ENCODE measurements at places on chromosomes 6 and 20. TPM values are rescaled to one million over a fixed set of nuclear protein-coding genes. Genes with fewer than 3 reads are reported as not detected.

DNA sequence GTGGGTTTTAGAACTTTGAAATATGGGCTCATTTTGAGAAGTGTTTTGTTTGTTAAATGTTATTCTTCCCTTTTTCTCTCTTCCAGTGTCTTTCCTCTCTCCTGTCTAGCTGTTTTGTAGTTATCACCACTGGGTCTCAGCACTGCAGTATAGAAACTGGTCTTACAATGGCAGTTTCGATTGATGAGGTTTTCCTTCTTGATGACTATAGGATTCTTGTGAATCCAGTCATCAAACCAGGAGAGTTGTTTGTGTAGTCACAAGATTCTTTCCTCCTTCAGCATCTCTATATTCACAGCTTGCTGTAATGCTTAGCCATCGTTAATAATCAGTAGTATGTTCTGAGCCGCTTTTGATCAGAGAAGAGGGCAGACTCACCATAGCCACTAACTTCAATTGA is 172.3 kb downstream of the OGFRL1 start:
- H3K4me3 ChIP-seq, result no peak overlapping the region
- H3K36me3 ChIP-seq, result no peaks in the 10 kb centered on the region
- H3K27me3 ChIP-seq, result no peaks in the 10 kb centered on the region

- DNase-seq, result no peak
- no peaks in the 10 kb centered on the region for H3K27me3 ChIP-seq
- no peaks in the 10 kb centered on the region for H3K4me1 ChIP-seq
- H3K36me3 ChIP-seq, result no peaks in the 10 kb centered on the region
- H3K27ac ChIP-seq, result no peak overlapping the region
Observed at GRCh38 chr6:131348572-131348971, 213.3 kb downstream of the AKAP7 start.

GRCh38 chr6:166936079-166936787 is 20.1 kb downstream of the RNASET2 start:
- H3K27ac ChIP-seq, result no peak overlapping the region
- H3K36me3 ChIP-seq, result peaks cover 88% of the 10 kb centered on the region
- H3K4me1 ChIP-seq, result no peaks in the 10 kb centered on the region
- no peaks in the 10 kb centered on the region for H3K27me3 ChIP-seq
- H3K4me3 ChIP-seq, result no peak overlapping the region

DNA sequence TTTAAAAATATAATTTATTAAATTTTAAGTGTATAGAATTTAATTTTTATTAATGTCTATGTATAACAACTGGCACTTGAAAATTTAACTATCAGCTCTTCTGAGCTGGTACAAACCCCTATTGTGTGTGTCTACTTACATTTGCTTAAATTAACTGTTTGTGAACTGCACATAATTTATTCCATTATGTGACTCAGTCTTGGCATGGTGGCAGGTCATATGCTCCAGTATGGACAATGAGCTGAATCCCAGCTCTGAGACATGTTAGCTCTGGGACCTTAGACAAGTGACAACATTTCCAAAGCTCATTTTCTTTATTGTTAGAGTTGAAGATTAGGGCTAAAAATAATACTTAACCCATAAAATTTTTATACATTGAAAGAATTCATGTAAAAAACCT is 526.1 kb upstream of the MARCKS start:
- DNase-seq, result no peak
- H3K4me1 ChIP-seq, result no peaks in the 10 kb centered on the region
- no peak overlapping the region for H3K27ac ChIP-seq
- no peaks in the 10 kb centered on the region for H3K27me3 ChIP-seq
- no peak overlapping the region for H3K4me3 ChIP-seq

GRCh38 chr20:5056801-5057599 is 55.7 kb upstream of the SLC23A2 start:
- DNase-seq, result peak; percentile 82
- H3K36me3 ChIP-seq, result no peaks in the 10 kb centered on the region
- H3K27me3 ChIP-seq, result no peaks in the 10 kb centered on the region
- H3K4me1 ChIP-seq, result no peaks in the 10 kb centered on the region
- no peak overlapping the region for H3K4me3 ChIP-seq
- peak overlapping the region; percentile 76 for H3K27ac ChIP-seq

DNA sequence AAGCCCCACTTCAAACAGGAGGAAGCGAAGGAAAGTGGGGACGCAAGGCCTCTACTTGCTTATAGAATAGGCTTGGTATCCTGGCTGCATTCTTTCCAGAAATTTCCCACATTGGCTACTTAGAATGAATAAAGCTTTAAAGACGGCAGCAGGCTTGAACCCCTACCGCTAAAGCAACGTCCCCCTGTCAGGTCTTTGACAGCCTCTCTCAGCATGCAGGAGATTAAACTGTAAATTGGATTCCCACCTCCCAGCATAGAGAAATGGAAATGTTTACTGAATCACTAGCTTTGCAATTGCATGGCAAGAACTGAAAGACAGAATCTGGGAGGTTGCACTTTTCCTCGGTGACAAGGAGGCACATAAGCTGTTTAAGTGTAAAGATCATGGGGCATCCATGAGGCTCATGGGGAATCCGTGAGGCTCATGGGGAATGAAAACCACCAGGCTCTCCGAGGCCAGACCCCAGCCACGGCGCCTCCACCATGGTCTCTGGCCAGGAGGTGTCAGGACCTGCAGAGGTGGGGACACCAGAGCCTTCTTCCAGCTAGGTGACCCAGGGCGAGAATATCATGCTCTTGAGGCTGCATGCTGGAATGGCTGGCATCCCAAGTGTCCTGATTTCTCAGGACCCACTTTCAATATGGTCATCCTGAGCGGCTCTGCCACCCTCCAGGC is 10.3 kb downstream of the LEMD2 start:
- peaks cover 6% of the 10 kb centered on the region for H3K4me1 ChIP-seq
- H3K36me3 ChIP-seq, result peaks cover under 1% of the 10 kb centered on the region
- no peak overlapping the region for H3K27ac ChIP-seq
- H3K27me3 ChIP-seq, result no peaks in the 10 kb centered on the region
- no peak overlapping the region for H3K4me3 ChIP-seq

DNA sequence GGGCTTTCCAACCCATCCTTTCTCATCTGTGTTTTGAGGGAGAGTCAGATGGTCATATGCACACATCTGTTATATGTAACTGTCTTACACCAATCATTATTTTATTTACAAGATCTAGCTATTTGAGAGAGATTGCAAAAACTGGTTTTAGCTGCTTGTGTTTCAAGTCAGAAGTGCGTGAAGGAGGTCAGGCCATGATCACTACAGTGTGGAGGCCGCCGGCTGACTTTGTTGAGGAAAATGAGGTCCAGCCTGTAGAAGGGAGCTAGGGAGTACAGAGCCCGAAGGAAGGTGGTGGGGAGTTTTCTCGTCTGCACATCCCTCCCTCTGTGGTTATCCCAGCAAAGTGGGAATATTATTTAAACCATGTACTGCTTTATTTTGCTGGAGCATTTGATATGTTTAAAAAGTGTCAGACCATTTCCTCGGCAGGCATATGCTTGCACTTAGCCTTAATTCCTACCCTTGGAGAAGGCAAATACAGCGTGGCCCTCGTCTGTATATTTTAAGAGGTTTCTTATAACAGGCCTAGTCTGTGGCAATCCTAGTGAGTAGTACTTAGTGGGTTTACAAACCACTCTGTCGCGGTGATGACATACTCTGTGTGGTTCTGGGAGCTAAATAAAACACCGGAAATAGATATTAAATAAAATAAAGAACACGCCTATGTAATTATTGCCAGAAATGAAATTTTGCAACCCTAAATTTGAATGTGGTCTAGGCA is 95.6 kb downstream of the UST start:
- H3K27ac ChIP-seq, result no peak overlapping the region
- no peaks in the 10 kb centered on the region for H3K4me1 ChIP-seq
- H3K36me3 ChIP-seq, result no peaks in the 10 kb centered on the region
- H3K4me3 ChIP-seq, result no peak overlapping the region
- no peaks in the 10 kb centered on the region for H3K27me3 ChIP-seq
- DNase-seq, result no peak

GRCh38 chr6:133512410-133513016 is 271.4 kb downstream of the EYA4 start:
- no peaks in the 10 kb centered on the region for H3K36me3 ChIP-seq
- no peaks in the 10 kb centered on the region for H3K4me1 ChIP-seq
- DNase-seq, result peak; percentile 64
- H3K4me3 ChIP-seq, result no peak overlapping the region
- H3K27ac ChIP-seq, result no peak overlapping the region

- H3K4me1 ChIP-seq, result peaks cover 17% of the 10 kb centered on the region
- DNase-seq, result no peak
- no peak overlapping the region for H3K4me3 ChIP-seq
- no peak overlapping the region for H3K27ac ChIP-seq
- no peaks in the 10 kb centered on the region for H3K27me3 ChIP-seq
Observed at GRCh38 chr20:62807444-62808210, 3.0 kb downstream of the OGFR start.

- no peaks in the 10 kb centered on the region for H3K27me3 ChIP-seq
- DNase-seq, result no peak
- H3K27ac ChIP-seq, result no peak overlapping the region
- no peaks in the 10 kb centered on the region for H3K4me1 ChIP-seq
Observed at GRCh38 chr6:168906391-168906790, 347.3 kb downstream of the THBS2 start.

DNA sequence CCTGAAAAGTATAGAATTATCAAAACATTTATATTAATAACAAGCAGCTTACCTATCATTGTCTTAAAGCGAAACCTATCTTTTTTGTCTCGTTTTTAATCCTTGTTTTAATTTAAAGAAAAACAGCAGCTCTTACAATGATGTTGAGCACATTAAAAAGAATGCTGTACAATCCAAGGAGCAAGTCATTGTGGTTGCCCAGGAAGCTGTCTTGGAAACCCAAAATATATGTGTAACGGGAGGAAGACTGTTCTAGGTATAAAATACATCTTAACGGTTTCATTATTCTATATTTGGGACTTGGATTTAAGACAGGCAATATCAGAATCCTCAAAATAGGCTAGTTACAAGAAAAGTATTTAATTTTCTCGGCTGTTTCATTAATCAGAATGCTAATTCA is 21.7 kb downstream of the ZNF133 start:
- no peak overlapping the region for H3K4me3 ChIP-seq
- no peak for DNase-seq
- no peaks in the 10 kb centered on the region for H3K4me1 ChIP-seq
- no peaks in the 10 kb centered on the region for H3K27me3 ChIP-seq
- H3K27ac ChIP-seq, result no peak overlapping the region

DNA sequence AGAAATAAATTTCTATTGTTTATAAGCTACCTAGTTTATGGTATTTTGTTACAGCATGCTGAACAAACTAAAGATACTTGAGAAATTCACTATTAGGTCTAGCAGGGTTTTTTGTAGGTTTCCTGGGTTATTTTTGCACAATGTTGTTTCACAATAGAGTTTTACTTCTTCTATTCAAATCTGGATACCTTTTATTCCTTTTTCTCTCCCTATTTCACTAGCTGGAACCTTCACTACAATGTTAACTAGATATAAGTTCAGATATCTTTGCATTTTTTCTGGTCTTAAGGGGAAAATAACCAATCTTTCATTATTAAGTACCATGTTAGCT is 237.7 kb upstream of the CITED2 start:
- no peaks in the 10 kb centered on the region for H3K27me3 ChIP-seq
- no peak overlapping the region for H3K4me3 ChIP-seq
- no peak overlapping the region for H3K27ac ChIP-seq
- H3K4me1 ChIP-seq, result no peaks in the 10 kb centered on the region
- DNase-seq, result no peak

GRCh38 chr20:21826976-21827375 is 121.5 kb downstream of the PAX1 start:
- no peaks in the 10 kb centered on the region for H3K4me1 ChIP-seq
- H3K27me3 ChIP-seq, result peaks cover 7% of the 10 kb centered on the region
- DNase-seq, result peak; percentile 13
- H3K36me3 ChIP-seq, result no peaks in the 10 kb centered on the region

DNA sequence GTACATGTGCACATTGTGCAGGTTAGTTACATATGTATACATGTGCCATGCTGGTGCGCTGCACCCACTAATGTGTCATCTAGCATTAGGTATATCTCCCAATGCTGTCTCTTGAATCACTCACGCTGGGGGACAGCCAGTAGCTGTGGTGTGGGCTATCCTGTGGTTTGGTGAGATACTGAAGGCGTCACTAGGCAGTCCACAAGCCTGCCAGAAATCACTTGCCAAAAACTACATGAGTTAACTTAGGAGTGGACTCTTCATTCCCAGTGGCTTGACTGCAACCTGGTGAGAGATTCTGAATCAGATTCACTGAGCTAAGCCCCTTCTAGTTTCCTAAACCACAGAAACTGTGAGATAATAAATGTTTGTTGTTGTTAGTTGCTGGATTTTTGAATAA is 191.3 kb downstream of the TSHZ2 start:
- no peaks in the 10 kb centered on the region for H3K4me1 ChIP-seq
- DNase-seq, result no peak
- no peak overlapping the region for H3K27ac ChIP-seq
- no peaks in the 10 kb centered on the region for H3K27me3 ChIP-seq
- no peak overlapping the region for H3K4me3 ChIP-seq

GRCh38 chr6:26087284-26088115 is at the start of gene HFE:
HFE (plus strand) TSS chr6:26087429; CDS start chr6:26087441, 12 bp downstream.
- no peaks in the 10 kb centered on the region for H3K36me3 ChIP-seq
- peak; percentile 87 for DNase-seq
- H3K4me3 ChIP-seq, result peak within 1 kb of the TSS; percentile 64
- H3K27me3 ChIP-seq, result no peaks in the 10 kb centered on the region

The BPIFB4 gene
- not detected for polyA plus RNA-seq

The RUNX2 gene
- 3.3 TPM for polyA plus RNA-seq

The SRMS gene
- polyA plus RNA-seq, result 0.27 TPM

The DEF6 gene
- 9.2 TPM for polyA plus RNA-seq

The STMND1 gene
- polyA plus RNA-seq, result 3.5 TPM

The RHAG gene
- 1.8 TPM for polyA plus RNA-seq

The IP6K3 gene
- 4.5 TPM for polyA plus RNA-seq

The PCSK2 gene
- polyA plus RNA-seq, result 0.92 TPM

The LY86 gene
- 1.4 TPM for polyA plus RNA-seq
